ENCODE measurements at places on chromosomes 11 and 22. TPM values are rescaled to one million over a fixed set of nuclear protein-coding genes. Genes with fewer than 3 reads are reported as not detected.
A peak's percentile ranks its signal among the peaks of the same experiment; 100 is the strongest.

- no peak overlapping the region for H3K27ac ChIP-seq
- peaks cover 5% of the 10 kb centered on the region for H3K4me1 ChIP-seq
- no peaks in the 10 kb centered on the region for H3K36me3 ChIP-seq
- DNase-seq: no peak
- H3K27me3 ChIP-seq: peaks cover 40% of the 10 kb centered on the region
Measured at GRCh38 chr22:26172389-26172990, 3.2 kb downstream of the SEZ6L start.

DNA sequence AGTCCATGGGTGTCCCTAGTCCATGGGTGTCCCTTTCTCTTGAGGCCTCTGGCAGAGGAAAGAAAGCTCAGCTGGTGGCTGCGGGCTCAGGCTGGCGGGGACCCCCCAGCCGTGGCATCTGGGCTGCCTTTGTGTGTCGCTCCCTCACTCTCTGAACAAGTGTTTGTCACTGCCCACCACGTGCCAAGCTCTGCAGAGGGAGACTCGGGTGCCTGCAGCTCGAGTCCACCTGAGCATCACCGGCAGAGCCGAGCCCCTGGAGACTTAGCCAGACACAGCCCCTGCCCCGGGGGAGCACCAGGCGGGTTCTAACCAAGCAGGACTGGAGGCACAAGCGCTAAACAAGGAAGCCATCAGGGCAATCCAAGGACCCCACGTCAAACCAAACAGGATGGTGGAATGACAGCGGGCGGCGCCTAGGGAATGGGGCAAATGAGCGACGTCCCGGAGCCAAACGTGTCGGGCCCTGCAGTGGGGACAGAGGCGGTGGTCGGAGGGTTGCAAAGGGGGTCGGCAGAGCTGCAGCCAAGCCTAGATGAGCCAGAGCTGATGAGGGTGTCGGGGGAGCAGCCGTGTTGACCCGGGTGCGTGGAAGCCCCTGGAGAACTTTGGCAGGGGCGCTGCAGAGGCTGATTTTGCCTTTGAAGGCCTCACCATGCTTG lies 2.1 kb upstream of the GRAMD4 start:
- DNase-seq: no peak
- no peak overlapping the region for H3K4me3 ChIP-seq
- no peaks in the 10 kb centered on the region for H3K36me3 ChIP-seq
- H3K27me3 ChIP-seq: no peaks in the 10 kb centered on the region
- H3K4me1 ChIP-seq: peaks cover 4% of the 10 kb centered on the region
- peak overlapping the region; percentile 86 for H3K27ac ChIP-seq

- no peaks in the 10 kb centered on the region for H3K36me3 ChIP-seq
- H3K27me3 ChIP-seq: no peaks in the 10 kb centered on the region
- DNase-seq: no peak
- H3K27ac ChIP-seq: no peak overlapping the region
- no peaks in the 10 kb centered on the region for H3K4me1 ChIP-seq
Measured at GRCh38 chr11:11533751-11534150, 88.1 kb downstream of the GALNT18 start.

- H3K4me1 ChIP-seq: no peaks in the 10 kb centered on the region
- H3K36me3 ChIP-seq: no peaks in the 10 kb centered on the region
- peak overlapping the region; percentile 94 for H3K4me3 ChIP-seq
- no peaks in the 10 kb centered on the region for H3K27me3 ChIP-seq
- no peak overlapping the region for H3K27ac ChIP-seq
Measured at GRCh38 chr11:124623861-124624525, 1.3 kb downstream of the TBRG1 start.

ANO9 gene
- 0.32 TPM for total RNA-seq

DNA sequence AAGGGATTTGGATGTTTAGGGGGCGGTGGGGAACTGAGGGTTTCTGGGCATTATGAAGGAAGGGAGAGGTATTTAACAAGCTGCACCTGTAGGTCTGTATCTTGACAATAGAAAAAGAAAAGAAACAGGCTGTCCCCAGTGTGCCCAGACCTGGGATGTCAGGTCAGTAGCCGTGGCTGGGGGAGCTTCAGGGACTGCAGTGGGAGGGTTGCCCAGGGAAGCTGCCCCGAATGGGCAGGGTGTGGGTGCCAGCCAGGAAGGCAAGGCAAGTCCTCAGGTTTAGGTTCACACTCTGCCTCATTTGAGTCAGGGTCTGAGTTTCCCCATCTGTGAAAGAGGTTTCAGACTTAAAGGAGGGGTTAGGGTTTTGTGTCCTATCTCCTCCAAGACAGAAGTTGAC lies 1.5 kb downstream of the INPP5J start:
- no peak for DNase-seq
- H3K36me3 ChIP-seq: no peaks in the 10 kb centered on the region
- H3K4me1 ChIP-seq: peaks cover 3% of the 10 kb centered on the region
- no peak overlapping the region for H3K4me3 ChIP-seq
- H3K27me3 ChIP-seq: no peaks in the 10 kb centered on the region
- no peak overlapping the region for H3K27ac ChIP-seq

C11orf52 gene
- 40.5 TPM for total RNA-seq

- no peaks in the 10 kb centered on the region for H3K36me3 ChIP-seq
- no peaks in the 10 kb centered on the region for H3K27me3 ChIP-seq
- H3K4me1 ChIP-seq: no peaks in the 10 kb centered on the region
- no peak for DNase-seq
- peak overlapping the region; percentile 98 for H3K27ac ChIP-seq
Measured at GRCh38 chr11:4093519-4094347, 866 bp upstream of the RRM1 start.

DNA sequence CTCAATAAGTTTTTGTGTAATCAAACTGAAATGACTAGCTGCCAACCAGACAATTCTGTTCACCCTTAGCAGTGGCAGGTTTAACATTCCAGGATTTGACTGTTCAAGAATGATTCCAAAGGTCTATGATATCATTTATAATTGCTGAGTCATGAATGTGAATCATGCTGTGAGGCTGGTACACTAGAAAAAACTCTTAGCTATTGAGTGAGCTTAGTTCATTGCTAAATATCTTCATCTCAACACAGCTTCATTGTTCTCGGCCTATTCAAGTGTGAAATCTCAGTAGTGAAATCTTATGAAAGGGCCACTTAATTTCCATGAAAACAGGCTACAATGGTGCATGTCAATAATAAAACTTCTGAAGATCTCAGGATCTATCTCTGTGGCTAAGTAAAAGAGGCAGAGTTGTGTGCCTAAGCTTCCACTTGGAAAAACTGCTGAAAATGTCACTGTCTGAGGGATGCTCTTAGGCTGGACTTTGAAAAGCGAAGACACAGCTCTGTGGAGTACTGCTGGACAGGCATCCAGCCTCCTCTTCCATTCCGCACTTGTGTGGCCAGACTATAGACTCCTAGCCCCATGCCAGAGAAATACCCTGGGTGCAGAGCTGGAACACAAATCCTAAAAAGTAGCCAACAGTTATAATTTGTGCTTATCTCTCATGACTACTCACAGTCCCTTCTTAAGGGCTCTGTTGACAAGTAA lies 12.8 kb downstream of the AQP11 start:
- no peaks in the 10 kb centered on the region for H3K36me3 ChIP-seq
- H3K4me1 ChIP-seq: no peaks in the 10 kb centered on the region
- no peaks in the 10 kb centered on the region for H3K27me3 ChIP-seq

DNA sequence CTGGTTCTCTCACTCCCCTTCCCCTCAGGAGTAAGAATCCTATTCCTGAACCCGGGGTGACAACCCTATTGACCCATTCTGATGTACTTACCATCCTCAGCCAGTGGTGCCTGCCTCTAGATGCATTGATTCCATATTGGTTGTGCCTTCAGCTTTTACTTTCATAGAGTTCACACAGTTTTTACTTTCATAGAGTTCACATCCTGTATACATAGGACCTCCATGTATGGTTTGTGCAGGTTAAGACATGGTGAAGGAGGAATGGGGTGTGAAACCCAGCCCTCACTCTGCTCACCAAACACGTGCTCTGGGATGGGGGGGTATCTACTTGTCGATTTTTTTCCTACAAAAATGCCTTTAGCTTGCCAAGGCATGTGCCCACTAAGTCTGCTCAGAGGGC lies 105.6 kb upstream of the TBCEL start:
- no peak overlapping the region for H3K4me3 ChIP-seq
- H3K27ac ChIP-seq: no peak overlapping the region
- DNase-seq: no peak
- no peaks in the 10 kb centered on the region for H3K4me1 ChIP-seq
- H3K27me3 ChIP-seq: no peaks in the 10 kb centered on the region

- DNase-seq: no peak
- no peaks in the 10 kb centered on the region for H3K27me3 ChIP-seq
- H3K36me3 ChIP-seq: no peaks in the 10 kb centered on the region
Measured at GRCh38 chr22:44444341-44445306, 53.4 kb downstream of the RTL6 start.

NRXN2 gene
- total RNA-seq: 1.8 TPM

- H3K4me3 ChIP-seq: no peak overlapping the region
- no peaks in the 10 kb centered on the region for H3K4me1 ChIP-seq
- no peak for DNase-seq
- no peak overlapping the region for H3K27ac ChIP-seq
Measured at GRCh38 chr11:119522609-119523008, 99.6 kb upstream of the THY1 start.

OTUB1 gene
- total RNA-seq: 79.3 TPM

DNA sequence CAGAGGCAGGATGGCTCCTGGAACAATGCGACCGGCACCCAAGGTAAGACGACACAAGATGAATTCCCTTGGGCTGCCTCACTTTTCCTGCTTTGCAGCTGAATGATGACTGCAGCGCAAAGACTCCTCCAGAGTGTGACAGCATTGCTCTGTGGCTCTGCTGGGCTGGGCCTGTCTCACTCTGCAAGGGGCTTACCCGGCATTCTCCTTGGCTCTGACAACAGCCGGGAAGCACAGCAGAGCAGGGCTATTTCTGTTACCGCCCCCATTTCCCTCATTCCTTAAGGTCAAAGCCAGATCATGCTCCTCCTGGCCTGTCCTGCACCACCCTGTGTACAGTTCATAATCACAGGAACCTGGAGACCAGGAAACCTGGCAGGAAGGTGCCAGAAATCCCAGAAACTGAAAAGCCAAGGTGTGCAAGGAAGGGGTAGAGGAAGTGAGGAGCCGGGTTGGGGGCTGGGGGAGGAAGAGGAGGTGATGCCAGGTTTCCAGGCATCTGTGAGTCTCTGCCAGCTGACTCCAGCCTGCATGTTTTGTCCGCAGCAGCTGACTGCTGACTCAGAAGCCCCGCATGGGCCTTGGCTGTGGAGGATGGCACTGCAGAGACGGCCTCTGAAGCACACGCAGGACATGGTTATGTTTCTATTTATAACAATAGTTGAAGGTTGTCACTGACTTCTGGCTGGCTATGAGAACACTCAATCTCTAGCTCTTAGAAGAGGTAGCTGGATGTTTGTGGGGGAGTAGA lies 113.6 kb downstream of the MICAL3 start:
- no peak overlapping the region for H3K4me3 ChIP-seq
- no peaks in the 10 kb centered on the region for H3K27me3 ChIP-seq
- H3K36me3 ChIP-seq: no peaks in the 10 kb centered on the region
- no peak for DNase-seq

DNA sequence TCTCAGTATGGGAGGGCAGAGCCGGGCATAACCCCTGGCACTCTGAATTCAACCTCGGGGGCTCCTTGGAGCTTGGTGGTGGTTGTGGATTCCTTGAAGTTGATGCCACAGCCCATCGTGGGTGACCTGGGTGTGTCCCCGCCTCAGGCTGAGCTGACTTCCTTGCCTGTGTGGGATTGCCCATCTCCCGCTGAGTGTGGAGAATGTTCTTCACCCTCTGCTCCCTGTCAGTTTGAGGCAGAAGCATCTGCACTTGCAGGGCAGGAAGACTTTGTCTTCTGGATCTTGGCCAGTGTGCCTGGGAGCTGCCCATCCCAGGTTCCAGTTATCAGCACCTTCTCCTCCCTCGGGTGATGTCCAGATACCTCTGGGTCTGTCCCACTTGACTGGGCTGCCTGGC lies 25.3 kb downstream of the CD82 start:
- H3K27me3 ChIP-seq: no peaks in the 10 kb centered on the region
- H3K36me3 ChIP-seq: no peaks in the 10 kb centered on the region
- no peaks in the 10 kb centered on the region for H3K4me1 ChIP-seq
- DNase-seq: no peak
- no peak overlapping the region for H3K4me3 ChIP-seq
- peak overlapping the region; percentile 78 for H3K27ac ChIP-seq

KCNJ11 gene
- total RNA-seq: 4.9 TPM

DNA sequence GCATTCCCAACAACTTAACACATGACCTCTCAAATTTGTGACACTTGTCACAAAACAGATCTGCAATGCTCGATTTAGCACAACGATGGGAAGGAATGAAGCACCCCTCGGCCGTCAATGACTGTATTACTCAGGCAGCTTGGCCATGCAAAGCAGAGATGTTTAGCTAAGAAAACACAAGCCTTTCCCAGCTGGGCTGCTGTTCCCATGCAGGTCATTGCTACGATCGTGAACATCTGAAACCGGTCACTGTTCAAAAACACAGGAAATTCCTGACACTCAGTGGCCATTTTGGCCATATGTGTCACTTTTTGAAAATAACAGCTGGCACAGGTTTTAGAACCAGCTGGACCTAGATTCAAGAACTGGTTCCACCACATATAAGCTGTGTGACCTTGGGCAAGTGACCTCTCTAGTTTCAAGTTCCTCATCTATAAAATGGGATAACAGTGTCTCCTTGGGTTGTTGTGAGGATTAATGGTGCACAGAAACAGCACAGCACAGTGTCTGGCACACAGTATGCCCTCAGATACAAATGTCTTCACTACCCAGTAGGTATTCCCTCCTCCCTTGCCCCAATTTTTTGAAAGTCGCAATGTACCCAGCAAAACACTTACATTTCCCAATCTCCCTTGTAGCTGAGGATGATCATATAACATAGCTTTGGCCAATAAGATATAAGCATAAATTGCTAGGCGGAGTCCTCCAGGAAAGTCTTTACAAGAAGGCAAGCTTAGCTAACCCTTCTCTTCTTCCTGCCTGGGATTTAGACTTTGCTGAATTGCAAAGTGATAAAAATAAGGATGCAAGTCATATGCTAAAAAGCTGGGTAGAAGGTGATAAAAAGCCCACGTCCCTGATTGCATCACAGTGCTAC lies 93.1 kb downstream of the C11orf58 start:
- no peaks in the 10 kb centered on the region for H3K27me3 ChIP-seq
- H3K4me3 ChIP-seq: no peak overlapping the region
- H3K27ac ChIP-seq: no peak overlapping the region
- no peak for DNase-seq
- H3K4me1 ChIP-seq: no peaks in the 10 kb centered on the region
- H3K36me3 ChIP-seq: no peaks in the 10 kb centered on the region

- no peaks in the 10 kb centered on the region for H3K4me1 ChIP-seq
- H3K36me3 ChIP-seq: no peaks in the 10 kb centered on the region
- H3K27ac ChIP-seq: no peak overlapping the region
- H3K27me3 ChIP-seq: no peaks in the 10 kb centered on the region
Measured at GRCh38 chr11:58301576-58301975, 33.5 kb upstream of the OR10W1 start.

DNA sequence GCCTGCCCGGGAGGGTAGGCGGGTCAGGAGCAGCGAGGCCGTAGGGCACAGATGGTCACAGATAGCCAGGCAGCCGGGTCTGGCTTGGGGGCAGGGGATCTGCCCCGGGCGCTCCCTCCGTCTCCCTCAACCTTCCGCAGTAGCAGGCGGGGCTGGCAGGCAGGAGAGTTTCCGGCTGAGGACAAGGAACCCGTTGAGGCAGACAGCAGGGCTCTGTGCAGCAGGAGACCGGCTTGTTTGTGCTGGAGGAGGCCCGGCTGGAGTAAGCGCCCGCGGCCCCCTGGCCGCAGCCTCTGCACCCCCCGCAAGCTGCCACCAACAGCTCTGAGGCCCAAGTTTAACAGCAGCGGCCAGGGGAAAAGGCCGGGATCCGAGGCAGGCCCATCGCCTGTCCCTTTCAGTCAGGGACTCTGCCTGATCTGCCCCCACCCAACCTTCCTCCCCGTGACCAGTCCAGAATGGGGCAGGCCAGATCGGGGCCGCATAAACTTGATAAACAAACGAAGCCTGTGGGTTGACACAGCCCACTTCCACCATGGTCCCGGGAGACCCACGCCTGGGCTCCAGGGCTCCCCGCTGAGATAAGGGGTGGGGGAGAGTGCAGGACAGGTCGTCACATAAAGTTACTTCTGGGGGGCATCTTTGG lies 13.6 kb downstream of the SCARF2 start:
- H3K27me3 ChIP-seq: no peaks in the 10 kb centered on the region
- no peak for DNase-seq
- no peaks in the 10 kb centered on the region for H3K36me3 ChIP-seq

Measured in breast epithelium (tissue), 4 donors.